ENCODE measurements at places on chromosomes 1 and 21. TPM values are rescaled to one million over a fixed set of nuclear protein-coding genes. Genes with fewer than 3 reads are reported as not detected.

The CRYAA gene
- not detected for polyA plus RNA-seq

The UBQLN4 gene
- polyA plus RNA-seq, result 15.6 TPM

The IVL gene
- polyA plus RNA-seq, result not detected

The CFHR2 gene
- polyA plus RNA-seq, result not detected

The ADCY10 gene
- polyA plus RNA-seq, result not detected

The PRAMEF26 gene
- polyA plus RNA-seq, result not detected

The S100A2 gene
- polyA plus RNA-seq, result 0.72 TPM

The SLC35F3 gene
- 0.21 TPM for polyA plus RNA-seq

The ITLN2 gene
- not detected for polyA plus RNA-seq

The LGALS8 gene
- 54.4 TPM for polyA plus RNA-seq

The RGS4 gene
- not detected for polyA plus RNA-seq

Data from CD8-positive, alpha-beta memory T cell (primary cell).